AG04449 (cell line): ENCODE measurements at places on chromosomes 1 and 21.

DNA sequence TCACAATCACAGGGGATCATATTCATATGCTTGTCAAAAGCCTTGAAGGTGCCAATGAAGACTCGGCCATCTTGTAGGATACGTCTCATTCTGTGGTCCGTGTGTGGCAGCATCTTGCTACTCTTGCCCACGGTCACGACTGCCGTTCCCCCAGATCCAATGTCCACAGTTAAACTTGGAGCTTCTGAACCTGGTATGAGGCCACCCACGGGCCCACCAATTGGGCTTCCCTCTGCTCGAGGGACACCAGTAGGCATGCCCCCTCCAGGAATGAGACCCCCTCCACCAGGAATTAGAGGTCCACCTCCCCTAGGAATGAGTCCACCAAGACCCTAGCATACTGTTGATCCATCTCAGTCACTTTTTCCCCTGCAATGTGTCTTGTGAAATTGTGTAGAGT, 39.6 kb downstream of the MORN1 start:
- DNase-seq = no peak

DNA sequence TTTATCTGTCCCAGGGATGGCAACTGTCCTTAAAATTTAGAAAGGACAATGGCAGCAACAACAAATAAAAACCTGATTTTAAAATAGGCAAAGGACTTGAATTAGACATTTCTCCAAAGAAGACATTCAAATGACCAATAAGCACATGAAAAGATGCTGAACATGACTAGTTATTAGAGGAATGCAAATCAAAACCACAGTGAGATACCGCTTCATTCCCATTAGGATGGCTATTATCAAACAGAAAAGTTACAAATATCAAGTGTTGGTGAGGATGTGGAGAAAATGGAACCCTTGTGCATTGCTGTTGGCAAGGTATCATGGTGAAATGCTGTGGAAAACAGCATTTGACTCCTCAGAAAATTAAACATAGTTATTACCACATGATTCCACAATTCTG, 120.7 kb downstream of the CRB1 start:
- DNase-seq = no peak

DNA sequence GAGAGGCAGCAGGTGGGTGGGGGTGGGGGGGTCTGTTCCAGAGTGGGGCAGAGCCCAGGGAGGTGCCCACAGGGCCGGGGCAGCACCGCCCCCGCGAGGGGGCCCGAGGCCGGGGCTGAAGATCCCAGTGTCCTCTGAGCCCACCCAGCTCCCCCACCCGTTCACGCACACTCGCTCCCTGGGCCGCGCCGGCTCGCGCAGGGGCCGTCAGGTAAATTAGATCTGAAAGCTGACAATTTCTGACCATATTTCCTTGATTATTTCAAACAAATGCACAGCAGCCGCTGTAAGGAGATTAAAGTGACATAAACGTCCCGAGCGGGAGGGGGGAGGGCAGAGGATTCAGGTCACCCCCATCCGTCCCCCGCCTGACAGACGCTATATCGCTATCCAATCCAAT, 118.0 kb downstream of the CASZ1 start:
- DNase-seq = no peak

DNA sequence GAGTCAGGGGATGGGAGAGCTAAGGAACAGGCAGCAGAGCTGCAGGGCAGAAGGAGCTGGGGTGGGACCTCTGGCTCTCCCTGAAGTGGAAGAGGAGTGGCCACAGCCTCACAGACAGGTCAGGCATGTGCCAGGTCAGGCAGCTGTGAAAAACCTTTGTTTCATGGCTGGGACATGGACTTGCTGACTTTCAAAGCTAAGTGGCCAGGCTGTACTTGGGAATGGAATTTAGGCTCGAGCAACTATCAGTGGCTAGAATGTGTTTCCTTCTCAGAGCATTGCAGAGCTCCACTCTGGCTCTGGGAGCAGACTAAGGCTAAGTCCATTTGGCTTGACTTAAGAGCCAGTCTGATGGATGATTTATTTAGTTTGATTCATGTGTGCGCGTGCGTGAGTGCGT, 385.1 kb downstream of the LMX1A start:
- DNase-seq = no peak

GRCh38 chr1:29270929-29271521, 34.7 kb downstream of the PTPRU start:
- DNase-seq = no peak

DNA sequence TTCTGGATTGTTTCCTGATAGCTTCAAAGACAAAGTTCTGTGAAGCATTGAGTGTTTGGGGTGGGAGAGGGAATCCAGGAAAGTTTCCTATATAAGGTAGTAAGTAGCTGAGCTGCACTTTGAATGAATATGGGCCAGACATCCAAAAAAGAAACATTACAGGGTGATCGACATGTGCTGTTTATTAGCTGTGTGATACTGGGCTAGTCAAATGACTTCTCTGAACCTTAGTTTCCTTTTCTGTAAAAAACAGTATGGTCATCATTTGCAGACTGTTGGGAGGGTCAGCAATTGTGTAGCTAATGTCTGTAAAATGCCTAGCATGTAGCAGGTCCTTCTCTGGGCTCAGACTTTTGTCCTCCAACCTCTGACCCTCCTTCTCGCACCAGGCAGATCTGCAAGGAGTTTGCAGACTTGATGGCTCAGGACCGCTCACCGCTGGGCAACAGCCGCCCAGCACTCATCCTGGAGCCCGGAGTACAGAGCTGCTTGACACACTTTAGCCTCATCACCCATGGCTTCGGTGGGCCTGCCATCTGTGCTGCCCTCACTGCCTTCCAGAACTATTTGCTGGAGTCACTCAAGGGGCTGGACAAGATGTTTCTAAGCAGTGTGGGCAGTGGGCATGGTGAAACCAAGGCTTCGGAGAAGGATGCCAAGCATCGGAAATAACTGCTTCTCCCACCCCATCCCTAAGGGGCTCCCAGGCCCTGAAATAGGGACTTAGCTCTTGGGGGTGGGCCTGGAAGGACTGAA, 21.1 kb downstream of the TFAP2E start:
- DNase-seq = no peak

DNA sequence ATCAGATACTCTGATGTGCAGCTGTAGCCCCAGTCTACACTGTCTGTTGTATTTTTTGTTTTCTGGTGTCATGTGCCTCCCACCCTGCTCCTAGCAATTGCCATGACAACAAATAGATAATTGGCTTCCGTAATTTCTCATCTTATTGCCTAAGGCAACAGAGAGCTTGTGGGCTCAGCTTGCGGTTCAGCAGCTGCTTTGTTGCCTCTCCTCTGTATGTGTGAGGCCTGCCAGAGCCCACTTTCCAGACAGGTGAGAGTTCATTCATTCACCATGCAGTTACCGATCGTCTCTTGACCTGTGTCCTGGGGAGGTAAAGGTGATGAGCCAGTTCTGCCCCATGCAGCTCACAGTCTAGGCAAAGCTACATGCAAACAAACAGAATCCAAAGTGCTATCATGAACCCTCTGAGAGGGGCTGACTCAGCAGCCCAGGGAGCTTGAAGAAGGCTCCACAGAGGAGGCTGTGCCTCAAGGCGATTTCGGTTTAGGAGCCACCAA, 11.9 kb downstream of the LGALS8 start:
- no peak for DNase-seq

DNA sequence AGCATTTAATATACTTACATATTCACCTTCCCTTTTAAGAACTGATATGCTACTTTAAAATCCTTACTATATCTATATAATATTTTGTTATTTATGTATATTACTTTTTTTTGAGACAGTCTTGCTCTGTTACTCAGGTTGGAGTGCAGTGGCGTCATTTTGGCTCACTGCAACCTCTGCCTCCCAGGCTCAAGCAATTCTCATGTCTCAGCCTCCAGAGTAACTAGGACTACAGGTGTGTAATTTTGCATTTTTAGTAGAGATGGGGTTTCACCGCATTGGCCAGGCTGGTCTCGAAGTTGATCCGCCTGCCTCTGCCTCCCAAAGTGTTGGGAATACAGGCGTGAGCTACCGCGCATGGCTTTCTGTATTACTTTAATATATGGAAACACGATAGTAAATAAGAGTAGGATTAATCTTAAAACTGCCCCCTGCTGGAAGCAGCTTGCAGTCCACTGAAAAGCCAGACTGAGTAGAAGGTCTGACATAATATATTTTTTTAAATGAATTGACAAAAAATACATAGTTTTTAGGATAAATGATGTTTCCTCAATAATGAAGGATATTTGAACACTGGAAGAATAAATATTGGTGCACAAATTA, 24.4 kb downstream of the RCAN3 start:
- DNase-seq = no peak

DNA sequence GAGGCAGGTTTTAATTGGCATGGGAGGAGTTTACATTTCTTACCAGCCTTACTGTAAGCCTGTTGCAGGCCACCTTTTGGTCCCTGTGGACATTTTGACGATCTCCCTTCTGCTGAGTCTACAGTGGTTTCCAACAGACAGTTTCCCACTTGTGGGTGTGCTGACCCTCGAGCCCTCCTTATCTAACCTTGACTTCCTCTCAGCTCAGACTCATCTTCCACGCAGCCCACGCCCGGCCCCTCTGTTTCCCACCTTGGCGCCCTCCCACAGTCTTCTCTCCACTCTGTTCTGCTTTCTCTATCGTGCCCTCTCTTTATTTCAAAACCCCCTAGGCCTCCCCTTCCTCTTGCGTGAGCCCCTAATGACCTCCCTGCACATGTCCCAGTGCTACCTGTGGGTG, 6.1 kb upstream of the ARL8A start:
- no peak for DNase-seq

GRCh38 chr1:2419416-2419815, 7.1 kb upstream of the PEX10 start:
- no peak for DNase-seq

DNA sequence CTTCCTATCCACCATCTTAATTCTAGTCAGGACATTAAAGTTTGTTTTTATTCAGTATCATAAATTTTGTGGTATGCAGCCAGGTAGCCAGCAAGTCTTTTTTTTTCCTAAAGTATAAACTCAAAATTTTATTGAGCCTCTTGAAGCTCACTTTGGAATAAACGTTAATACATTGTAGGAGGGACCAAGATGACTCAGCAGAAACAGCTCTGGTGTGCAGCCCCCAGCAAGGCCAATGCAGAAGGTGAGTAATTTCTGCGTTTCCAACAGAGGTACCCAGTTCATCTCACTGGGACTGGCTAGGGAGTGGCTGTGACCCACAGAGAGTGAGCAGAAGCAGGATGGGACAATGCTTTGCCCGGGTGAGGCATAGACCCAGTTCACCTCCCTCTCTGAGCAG, 9.7 kb upstream of the OR2M3 start:
- no peak for DNase-seq

DNA sequence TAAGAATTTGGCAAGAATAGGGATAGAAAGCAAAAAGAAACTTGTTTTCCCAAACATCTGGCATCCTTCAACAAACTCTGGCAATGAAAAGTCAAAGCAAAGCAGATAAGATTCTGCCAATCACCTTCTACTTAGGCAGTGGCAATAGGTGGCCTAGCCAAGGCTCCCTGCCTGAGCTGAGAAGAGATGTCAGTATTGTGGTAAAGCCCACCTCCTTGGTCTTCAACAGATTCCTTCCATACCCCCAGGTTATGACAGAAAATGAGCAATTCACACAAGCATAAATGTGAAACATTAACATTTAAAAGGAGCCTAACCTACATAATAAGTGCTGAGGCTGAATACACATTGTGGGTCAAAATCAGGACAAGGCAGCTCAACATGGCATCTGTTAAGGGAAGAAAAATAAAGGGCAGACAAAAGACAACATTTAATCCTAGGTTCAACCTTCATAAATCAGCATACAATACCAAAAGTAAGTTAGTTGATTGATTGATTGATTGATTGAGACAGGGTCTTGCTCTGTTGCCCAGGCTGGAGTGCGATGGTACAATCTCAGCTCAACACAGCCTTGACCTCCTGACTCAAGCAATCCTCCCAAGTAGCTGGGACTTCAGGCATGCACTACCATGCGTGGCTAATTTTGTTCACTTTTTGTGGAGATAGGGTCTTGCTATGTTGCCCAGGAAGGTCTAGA, 123.1 kb downstream of the AKT3 start:
- no peak for DNase-seq

- DNase-seq = no peak
Measured at GRCh38 chr1:168145184-168146159, 8.7 kb upstream of the GPR161 start.

GRCh38 chr1:239067480-239067879, 318.9 kb upstream of the CHRM3 start:
- DNase-seq = no peak

DNA sequence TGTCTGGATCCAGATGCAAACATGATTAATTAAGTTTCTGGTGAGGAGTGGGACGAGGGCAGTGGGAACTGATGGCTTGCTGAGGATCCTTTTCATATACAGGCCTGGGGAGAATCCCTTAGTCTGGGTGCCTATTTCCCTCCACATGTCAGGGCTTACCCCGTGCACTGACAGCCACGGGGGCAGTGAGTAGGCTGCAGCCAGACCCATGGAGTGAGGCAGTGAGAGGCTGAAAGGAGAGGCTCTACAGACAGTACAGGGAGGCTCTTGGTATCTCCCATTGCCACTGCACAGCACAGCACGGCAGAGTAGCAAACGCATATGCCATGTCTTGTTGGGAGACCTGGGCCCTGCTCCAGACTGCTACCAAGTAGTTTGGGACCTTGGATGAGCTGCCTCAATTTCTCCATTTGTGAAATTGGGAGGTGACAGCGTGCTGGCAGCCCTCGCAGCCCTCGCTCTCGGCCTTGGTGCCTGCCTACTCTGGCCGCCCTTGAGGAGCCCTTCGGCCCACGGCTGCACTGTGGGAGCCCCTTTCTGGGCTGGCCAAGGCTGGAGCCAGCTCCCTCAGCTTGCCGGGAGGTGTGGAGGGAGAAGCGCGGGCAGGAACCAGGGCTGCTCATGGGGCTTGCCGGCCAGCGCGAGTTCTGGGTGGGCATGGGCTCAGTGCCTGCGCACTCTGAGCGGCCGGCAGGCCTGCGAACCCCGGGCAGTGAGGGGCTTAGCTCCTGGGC, 35.3 kb upstream of the HAO2 start:
- no peak for DNase-seq
